Activated CD8-positive, alpha-beta memory T cell treated with anti-CD3 and anti-CD28 coated beads, Interleukin-2, amount 50 U/mL, for 48 hours (primary cell): ENCODE measurements at places on chromosomes 1 and 21.

GRCh38 chr1:113403065-113403464, 12.8 kb downstream of the MAGI3 start:
- no peak for DNase-seq

DNA sequence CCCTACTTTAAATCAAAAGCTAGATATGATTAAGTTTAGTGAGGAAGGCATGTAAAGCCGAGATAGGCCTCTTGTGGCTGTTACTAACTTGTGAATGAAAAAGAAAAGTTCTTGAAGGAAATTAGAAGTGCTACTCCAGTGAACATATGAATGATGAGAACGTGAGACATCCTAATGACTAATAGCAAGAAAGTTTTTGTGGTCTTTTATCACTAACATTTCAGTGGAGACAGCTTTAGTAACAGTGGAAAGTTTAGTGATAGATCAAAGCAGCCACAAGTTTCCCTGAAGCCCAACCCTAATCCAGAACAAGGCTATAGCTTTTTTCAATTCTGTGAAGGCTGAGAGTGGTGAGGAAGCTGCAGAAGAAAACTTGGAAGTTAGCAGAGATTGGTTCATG, 73.6 kb upstream of the LRRC8B start:
- DNase-seq: no peak

DNA sequence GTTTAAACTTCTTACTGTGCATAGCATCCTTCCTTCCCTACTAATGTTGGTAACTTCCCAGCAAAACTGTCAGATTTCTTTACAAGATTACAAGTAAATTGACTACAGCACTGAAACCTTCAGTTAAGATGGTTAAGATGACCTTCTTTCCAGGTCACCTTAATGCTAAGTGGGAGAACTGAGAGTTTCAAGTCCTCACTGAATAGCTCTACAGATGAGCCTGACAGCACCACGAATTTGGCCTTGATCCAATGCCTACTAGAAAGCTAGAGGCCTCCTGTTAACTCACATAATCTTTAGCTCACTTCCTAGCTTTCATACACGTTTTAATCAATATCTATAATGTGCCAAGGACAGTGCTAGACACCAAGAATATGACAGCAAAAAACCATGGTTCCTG, 276.0 kb upstream of the PLD5 start:
- no peak for DNase-seq

- no peak for DNase-seq
Measured at GRCh38 chr1:207414606-207415108, 39.5 kb upstream of the CR2 start.

DNA sequence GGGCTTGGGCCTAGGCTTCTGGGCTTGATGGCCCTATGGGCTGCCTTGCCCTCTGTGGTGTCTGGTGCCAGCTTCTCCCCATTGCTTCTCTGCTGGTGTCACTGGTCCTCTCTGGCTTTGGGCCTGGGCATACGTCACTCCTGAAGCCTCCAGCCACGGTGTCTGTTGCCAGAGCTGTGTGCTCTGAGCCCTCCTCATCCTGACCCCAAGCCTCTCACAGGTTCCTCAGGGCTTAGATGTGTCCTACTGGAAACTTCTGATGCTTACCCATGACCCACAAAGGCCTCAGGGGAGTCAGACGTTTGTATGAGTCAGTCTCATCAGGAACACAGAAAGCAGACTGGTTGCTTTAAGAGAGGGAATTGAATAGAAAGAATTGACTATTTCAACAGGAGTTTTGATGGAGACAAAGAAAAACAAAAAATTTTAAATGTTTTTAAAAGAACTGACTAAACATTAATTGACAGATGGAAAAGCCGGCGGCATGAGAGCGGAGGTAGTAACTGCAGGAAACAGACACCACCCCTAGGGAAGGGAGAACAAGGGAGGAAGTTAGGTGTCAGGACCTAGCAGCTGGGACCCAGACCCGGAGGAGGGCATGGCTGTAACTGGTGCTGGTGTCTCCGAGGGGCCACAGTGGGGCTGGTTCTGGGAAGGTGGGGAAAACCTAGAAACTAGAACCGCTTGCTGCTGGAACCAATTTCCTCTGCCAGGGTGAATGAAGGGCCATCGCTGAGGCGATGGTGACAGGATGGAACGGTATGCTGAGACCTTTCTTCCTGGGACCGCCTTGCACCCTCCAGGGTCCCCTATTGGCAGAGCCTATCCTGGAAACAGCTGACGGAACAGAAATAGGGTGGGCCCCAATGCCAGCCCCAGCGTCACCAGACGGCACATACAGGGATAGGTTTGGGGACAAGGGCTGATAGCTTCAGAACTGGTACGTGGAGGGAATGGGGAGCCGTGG, 40.0 kb upstream of the CITED4 start:
- DNase-seq: no peak

DNA sequence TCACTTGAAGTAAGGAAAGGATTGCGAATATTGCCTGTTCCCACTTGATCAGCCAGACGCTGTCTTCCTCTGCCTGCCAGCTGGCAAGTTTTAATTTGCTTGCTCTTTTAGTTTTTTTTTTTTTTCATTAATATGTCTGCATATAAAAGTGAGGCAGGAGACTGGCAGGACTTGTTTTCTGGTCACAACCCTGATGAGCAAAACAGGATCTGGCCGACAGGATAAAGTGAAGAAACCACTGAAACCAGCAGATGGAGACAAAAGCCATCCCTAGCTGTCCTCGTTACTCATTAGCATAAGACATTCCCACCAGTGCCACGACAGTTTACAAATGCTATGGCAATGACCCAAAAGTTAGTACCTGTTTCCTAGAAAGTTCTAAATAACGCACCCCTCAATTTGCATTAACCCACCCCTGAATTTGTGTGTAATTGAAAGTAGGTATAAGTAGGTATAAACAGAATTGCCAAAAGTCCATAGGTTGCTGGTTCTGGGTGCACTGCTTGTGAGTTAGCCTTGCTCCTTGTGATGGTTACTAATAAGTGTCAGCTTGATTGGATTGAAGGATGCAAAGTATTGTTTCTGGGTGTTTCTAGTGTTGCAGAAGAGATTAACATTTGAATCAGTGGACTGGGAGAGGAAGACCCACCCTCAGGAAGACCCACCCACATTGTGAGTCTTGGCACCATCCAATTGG, 60.8 kb downstream of the ZNF684 start:
- no peak for DNase-seq

GRCh38 chr1:59017501-59018231, 233.8 kb upstream of the JUN start:
- DNase-seq: no peak

DNA sequence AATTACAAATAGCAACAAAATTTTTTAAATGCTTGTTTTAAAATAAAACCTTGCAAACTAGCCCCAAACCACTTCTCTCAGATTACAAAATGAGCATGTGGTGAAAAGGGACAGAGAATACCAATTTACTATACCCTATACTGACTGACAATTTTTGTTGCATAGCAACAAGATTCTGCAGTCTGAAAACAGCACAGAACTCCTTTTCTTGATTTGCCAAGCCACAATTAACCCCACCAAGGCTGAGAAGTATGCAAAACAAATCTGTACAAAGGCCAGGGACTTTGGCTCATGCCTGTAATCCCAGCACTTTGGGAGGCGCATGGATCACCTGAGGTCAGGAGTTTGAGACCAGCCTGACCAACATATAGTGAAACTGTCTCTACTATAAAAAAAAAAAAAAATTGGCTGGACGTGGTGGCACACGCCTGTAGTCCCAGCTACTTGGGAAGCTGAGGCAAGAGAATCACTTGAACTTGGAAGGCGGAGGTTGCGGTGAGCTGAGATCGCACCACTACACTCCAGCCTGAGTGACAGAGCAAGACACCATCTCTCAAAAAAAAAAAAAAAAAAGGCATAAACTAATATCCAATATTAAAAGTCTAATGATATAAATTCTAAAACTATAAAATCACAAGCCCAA, 21.8 kb downstream of the ENAH start:
- no peak for DNase-seq

DNA sequence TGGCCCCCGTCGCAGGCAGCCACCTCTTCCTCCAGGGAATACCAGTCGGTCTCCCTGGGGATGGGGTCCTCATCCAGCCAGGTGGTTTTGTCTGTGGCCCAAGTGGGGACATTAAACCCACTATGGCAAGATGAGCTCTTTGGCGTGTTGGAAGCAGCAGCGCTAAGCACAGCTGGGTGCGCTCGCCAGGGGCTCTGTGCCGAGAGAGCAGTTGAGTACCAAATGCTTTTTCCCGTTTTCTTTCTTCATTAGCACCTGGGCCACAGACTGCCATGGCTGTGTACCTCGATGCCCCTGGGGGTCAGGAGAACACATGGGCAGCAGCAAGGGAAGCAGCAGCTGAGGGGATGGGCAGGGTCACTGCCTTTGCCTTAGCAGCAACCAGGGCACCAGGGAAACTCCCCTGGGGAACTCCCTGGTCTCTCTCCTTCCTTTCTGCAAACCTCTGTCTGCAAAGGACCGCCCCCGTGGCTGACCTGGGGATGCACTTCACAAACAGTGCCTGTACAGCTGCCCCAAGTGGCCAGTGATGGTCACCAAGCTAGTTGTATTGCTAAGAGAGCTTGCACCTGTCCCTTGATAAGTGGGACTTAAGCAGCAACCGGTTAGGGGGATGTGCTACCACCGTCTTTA, 31.1 kb downstream of the EDARADD start:
- peak; percentile 51 for DNase-seq

DNA sequence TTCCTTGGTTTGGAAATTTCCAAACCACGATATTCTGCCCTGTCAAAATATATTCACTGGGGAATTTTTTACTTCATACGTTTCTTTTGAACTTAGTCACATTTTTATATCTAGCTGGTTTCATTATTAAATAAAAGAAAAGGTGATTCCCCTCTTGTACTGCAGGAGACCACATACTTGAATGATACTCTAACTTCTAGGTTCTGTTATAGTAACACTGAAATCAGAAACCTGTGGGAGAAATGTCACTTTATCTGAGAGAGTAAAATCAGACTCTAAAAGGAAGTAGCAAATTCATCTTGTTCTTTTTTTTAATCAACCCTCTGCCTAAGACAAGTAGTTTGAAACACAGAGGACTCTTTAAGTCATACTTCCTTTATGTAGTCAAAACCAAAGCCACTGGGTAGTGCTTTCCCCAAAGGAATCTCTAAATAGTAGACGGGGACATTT, 34.4 kb downstream of the MRPL39 start:
- DNase-seq: no peak

DNA sequence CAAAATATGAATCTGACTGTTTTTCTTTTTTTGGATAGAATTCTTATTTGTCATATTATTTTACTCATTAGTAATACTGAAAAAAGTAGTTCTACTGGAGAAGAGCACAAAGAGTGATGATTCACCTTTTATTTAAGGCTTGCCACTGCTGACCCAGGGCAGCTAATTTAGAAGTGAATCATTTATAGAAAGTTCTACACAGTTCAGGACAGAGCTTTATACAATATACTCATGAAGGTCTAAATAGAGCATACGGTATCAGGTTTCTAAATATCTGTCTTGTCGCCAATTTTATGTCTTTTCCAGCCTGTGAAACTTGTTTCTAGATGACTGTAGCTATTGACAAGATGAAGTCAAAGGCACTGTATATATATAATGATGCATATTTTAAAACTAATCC, 25.0 kb downstream of the GIPC2 start:
- no peak for DNase-seq

DNA sequence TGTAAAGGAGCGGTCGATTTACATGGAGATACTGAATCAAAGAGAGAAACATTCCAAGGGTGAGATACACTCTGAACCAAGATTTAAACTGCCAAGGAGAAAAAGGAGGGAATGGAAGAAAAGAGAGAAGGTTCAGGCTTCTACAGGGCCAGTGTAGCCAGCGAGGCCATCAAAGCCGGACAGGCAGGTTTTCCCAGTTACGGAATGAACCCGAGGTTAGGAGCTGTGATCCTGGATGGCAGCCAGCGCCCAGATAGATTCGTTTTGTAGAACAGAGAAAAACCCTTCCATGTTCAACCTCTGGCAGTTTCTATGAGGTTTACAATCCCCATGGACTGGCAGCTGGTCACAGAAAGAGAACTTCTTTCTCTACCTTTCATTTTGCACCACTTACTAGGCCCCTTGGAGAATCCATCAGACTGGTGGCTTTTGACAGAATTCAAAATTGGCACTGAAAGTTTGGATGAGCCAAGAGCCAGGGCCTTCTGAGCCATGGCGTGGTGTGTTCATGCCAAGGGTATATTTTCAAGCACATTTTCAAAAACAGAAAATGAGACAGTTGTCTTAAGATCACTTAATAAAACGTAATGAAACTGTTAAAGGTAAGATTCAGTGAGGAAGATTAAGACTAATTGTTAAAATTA, 171.5 kb downstream of the RUNX1 start:
- DNase-seq: no peak
